Thoracic aorta (tissue), 2 donors: ENCODE measurements at places on chromosomes 5 and 9. TPM values are rescaled to one million over a fixed set of nuclear protein-coding genes. Genes with fewer than 3 reads are reported as not detected.
A peak's percentile ranks its signal among the peaks of the same experiment; 100 is the strongest.

DNA sequence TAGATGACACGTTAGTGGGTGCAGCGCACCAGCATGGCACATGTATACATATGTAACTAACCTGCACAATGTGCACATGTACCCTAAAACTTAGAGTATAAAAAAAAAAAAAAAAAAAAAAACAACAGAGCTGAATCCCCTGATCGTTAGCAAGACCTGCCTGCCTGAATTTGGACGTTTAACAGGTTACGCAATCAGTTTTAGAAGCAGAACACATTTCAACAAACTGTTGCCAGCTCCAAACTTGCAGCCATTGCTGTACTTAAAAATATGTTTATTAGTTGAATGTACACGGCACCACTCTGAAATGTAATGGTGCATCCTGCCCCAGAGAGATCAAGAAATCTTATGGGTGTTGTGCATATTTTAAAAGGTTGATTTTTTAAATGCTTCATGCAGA lies 680.0 kb downstream of the TLE4 start:
- H3K4me3 ChIP-seq, result no peak overlapping the region
- no peak for DNase-seq
- H3K36me3 ChIP-seq, result no peaks in the 10 kb centered on the region
- no peaks in the 10 kb centered on the region for H3K27me3 ChIP-seq
- no peak overlapping the region for H3K27ac ChIP-seq

- H3K4me3 ChIP-seq, result peak overlapping the region; percentile 64
- no peak for DNase-seq
- peaks cover 28% of the 10 kb centered on the region for H3K4me1 ChIP-seq
- H3K27me3 ChIP-seq, result no peaks in the 10 kb centered on the region
Measured at GRCh38 chr5:125411744-125412560, 665.5 kb upstream of the ZNF608 start.

DNA sequence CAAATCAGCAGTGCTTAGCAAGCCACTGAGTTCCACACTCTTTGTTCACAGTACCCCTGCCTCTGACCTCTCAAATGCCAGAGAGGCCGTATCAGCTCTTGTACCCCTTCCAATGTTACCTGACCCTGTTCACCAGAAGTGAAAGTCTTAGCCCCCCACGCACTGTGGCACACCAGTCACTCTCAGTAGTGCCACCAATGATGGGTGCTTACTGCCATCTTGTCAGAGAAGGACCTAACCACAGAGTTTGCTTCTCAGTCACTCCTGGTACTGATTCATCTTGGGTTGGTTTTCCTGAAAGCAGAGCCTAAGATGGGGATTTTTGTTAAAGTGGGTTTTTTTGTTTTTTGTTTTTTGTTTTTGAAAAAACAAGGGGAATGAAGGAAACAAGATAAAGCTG lies 28.8 kb upstream of the PANK3 start:
- no peaks in the 10 kb centered on the region for H3K36me3 ChIP-seq
- H3K4me3 ChIP-seq, result no peak overlapping the region
- no peak overlapping the region for H3K27ac ChIP-seq
- H3K4me1 ChIP-seq, result no peaks in the 10 kb centered on the region
- H3K27me3 ChIP-seq, result no peaks in the 10 kb centered on the region

DNA sequence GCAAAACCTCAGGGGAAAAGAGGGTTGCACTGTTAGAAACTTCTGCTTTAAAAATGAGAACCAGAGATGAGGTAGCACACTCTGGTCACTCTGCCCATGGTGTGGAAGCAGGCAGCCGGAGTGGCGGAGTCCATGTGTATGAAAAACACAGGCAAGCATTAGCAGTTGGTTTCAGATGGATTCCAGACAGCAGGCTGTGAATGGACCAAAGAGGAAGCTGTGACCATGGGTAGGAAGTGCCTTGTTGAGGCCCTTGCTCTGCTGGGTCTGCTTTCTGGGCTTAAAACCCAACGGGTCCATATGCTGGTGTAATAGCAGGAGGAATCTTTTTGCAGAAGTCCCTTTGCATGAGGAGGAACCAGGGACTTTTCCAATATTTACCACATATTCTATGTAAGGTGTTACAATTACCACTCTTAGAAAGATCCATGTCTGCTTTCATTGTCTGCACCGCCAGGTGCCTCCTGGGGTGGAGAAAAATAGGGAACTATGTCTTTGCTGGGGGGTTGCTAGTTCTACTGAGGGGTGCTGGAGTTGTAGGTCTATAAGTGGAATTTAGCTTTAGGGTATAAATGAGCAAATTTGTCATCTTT lies 77.0 kb downstream of the ANKRD55 start:
- H3K27me3 ChIP-seq, result no peaks in the 10 kb centered on the region
- no peaks in the 10 kb centered on the region for H3K36me3 ChIP-seq

WDR31 gene
- 5.4 TPM for total RNA-seq

DMRT3 gene
- total RNA-seq, result 0.28 TPM

LECT2 gene
- not detected for total RNA-seq

DNA sequence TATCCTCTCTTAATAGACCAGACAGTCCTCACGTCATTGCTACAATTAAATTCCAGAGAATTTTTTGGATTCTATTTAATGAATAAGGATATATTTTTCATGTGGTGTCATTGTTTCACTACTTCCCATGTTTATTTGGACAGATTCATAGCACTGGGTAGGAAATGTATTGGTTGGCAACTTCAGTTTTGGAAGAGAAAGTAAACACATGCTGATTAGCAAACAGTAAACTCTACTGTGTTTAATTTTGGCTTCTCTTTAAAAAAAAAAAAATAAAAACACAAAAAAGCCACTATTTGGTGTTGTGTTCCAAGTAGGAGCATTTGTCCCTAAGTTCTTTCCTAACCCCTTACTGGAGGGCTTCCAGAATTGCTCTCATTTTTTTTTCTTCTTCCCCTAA lies 77.3 kb downstream of the NFIB start:
- H3K4me1 ChIP-seq, result peaks cover 44% of the 10 kb centered on the region
- H3K27ac ChIP-seq, result no peak overlapping the region
- no peaks in the 10 kb centered on the region for H3K36me3 ChIP-seq
- no peak for DNase-seq

ADAMTSL1 gene
- 61.4 TPM for total RNA-seq

DNA sequence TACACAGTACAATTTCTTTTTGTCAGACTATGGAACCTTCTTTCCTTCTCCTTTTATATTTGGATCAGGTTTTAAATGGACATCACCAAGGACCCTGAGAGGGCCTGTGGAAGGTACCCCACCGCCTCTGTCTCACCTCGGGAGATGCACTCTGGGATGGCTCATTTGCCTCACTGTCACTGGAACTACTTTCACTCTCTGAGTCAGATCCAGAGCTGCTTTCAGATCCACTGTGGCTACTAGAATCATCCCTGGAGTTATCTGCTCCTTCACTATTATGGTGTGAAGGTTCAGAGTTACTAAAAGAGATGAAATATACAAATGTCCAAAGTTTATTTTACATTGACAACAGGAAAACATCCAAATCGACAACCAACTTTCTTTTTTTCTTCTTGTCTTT lies 24.6 kb downstream of the LEAP2 start:
- no peak for DNase-seq
- no peaks in the 10 kb centered on the region for H3K27me3 ChIP-seq
- peaks cover 6% of the 10 kb centered on the region for H3K4me1 ChIP-seq
- H3K27ac ChIP-seq, result no peak overlapping the region
- H3K36me3 ChIP-seq, result peaks cover 39% of the 10 kb centered on the region

- H3K36me3 ChIP-seq, result no peaks in the 10 kb centered on the region
- no peak overlapping the region for H3K27ac ChIP-seq
- H3K4me3 ChIP-seq, result no peak overlapping the region
- DNase-seq, result no peak
- H3K27me3 ChIP-seq, result no peaks in the 10 kb centered on the region
- no peaks in the 10 kb centered on the region for H3K4me1 ChIP-seq
Measured at GRCh38 chr5:68843624-68844364, 250.0 kb upstream of the SLC30A5 start.

DNA sequence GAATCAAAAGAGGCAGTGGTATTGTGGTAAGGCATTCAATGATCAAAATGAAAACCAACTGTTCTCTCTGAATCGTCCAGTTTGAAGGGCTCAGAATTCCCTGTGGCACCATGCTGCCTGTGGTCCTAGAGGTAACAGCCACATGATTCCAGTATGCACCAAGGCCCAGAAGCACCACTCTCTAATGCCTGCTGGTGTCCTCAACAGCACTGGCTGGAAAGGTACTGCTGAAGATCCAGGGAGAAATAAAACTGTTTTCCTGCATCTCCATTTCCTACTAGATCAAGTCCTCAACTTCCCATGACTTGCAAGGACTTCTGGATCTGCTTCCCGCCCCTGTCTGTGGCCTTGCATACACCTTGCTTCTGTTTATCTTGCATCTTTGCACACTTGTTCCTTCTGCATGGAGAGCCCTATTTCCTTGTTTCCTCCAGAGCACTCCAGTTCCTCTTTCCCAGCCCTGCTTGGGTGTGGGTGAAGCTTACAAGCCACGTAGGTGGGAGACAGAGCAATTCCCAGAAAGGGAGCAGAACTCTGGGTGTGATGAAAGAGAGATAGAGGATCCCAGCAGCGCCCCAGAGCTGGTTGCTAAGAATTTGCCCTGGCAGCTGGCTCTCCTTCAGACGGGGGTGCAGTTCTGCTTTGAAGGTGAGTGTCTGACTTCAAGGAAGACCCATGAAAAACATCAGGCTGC lies 41.0 kb upstream of the EQTN start:
- DNase-seq, result no peak
- no peaks in the 10 kb centered on the region for H3K36me3 ChIP-seq
- H3K27me3 ChIP-seq, result no peaks in the 10 kb centered on the region
- H3K27ac ChIP-seq, result peak overlapping the region; percentile 77
- H3K4me3 ChIP-seq, result no peak overlapping the region
- peaks cover 71% of the 10 kb centered on the region for H3K4me1 ChIP-seq

IL9 gene
- total RNA-seq, result not detected

DNA sequence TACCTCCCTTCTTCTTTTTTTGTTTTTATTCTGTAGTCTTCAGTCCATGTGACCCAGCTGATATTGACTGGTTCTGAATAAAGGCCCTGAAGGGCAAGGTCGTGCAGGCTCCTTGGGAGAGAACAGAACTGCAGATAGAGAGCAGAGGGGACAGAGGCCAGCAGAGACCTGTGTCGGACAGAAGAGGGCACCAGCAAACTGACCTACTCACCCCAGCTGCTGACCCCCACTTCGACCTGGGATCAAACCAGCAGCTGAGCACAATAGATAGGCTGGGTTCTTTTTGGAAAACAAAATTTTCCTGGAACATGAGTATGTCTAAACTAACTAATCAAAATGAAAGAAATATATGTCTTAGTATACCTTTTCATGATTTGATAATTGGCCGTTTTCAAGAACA lies 695.1 kb downstream of the NR2F1-AS1 start:
- H3K27me3 ChIP-seq, result no peaks in the 10 kb centered on the region
- H3K36me3 ChIP-seq, result no peaks in the 10 kb centered on the region
- no peak for DNase-seq
- H3K4me1 ChIP-seq, result no peaks in the 10 kb centered on the region

B4GALT7 gene
- 17.8 TPM for total RNA-seq

DNA sequence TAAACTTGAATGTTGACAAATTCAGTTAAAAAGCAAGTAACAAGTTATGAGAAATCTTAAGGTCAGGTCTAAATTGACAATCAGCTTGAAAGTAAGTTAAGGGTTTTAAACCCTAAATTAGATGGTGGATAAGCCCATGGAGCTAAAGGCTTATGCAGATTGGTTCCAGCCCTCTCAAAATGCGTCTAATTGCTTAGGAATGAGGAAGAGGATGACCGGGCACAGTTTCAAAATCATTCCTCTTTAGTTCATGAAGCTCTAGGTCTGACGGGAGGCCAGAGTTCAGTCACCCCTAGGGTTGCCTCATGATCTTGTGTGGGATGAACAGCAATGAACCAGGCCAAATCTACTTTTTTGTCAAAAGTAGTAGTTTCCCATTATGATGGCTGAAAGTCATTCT lies 75.4 kb downstream of the SLC38A9 start:
- H3K36me3 ChIP-seq, result no peaks in the 10 kb centered on the region
- peaks cover 53% of the 10 kb centered on the region for H3K4me1 ChIP-seq
- H3K27ac ChIP-seq, result peak overlapping the region; percentile 11
- H3K27me3 ChIP-seq, result no peaks in the 10 kb centered on the region

SHLD3 gene
- total RNA-seq, result 1.1 TPM

PCDHGA7 gene
- total RNA-seq, result 11.9 TPM

- H3K4me1 ChIP-seq, result peaks cover 24% of the 10 kb centered on the region
- peaks cover 61% of the 10 kb centered on the region for H3K27me3 ChIP-seq
- no peak overlapping the region for H3K4me3 ChIP-seq
- no peaks in the 10 kb centered on the region for H3K36me3 ChIP-seq
Measured at GRCh38 chr9:124020520-124021384, 9.2 kb downstream of the LHX2 start.

MYMK gene
- total RNA-seq, result not detected

DNA sequence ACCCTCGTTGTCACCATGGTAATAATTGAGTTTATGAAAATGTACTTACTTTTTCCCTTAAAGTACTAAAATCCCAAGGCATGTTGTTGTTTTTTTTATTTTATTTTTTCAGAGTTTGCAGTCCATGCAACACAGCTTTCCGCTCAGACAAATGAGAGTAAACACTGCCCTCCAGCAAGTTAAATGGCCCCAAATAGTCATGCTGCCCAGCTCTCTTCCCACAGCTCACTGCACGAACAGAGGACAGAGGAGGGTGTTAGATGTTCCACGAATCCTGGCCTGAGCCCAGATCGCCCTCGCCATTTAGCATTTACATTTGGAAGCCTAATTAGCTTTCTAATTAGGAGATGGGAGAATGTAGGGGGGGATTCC lies 1.9 kb downstream of the NIM1K start:
- H3K36me3 ChIP-seq, result no peaks in the 10 kb centered on the region
- H3K4me3 ChIP-seq, result peak overlapping the region; percentile 85
- no peaks in the 10 kb centered on the region for H3K27me3 ChIP-seq

CYLC2 gene
- not detected for total RNA-seq

- no peak for DNase-seq
- H3K4me3 ChIP-seq, result no peak overlapping the region
- H3K27ac ChIP-seq, result no peak overlapping the region
- no peaks in the 10 kb centered on the region for H3K27me3 ChIP-seq
Measured at GRCh38 chr5:35745660-35746059, 111.0 kb upstream of the IL7R start.

GRCh38 chr5:31393126-31393525 lies 138.8 kb downstream of the DROSHA start:
- no peak for DNase-seq
- H3K36me3 ChIP-seq, result no peaks in the 10 kb centered on the region
- no peak overlapping the region for H3K27ac ChIP-seq
- H3K27me3 ChIP-seq, result no peaks in the 10 kb centered on the region
- H3K4me1 ChIP-seq, result no peaks in the 10 kb centered on the region

PDGFRB gene
- 362 TPM for total RNA-seq

VAV2 gene
- 10.1 TPM for total RNA-seq

OR1Q1 gene
- total RNA-seq, result not detected

DNA sequence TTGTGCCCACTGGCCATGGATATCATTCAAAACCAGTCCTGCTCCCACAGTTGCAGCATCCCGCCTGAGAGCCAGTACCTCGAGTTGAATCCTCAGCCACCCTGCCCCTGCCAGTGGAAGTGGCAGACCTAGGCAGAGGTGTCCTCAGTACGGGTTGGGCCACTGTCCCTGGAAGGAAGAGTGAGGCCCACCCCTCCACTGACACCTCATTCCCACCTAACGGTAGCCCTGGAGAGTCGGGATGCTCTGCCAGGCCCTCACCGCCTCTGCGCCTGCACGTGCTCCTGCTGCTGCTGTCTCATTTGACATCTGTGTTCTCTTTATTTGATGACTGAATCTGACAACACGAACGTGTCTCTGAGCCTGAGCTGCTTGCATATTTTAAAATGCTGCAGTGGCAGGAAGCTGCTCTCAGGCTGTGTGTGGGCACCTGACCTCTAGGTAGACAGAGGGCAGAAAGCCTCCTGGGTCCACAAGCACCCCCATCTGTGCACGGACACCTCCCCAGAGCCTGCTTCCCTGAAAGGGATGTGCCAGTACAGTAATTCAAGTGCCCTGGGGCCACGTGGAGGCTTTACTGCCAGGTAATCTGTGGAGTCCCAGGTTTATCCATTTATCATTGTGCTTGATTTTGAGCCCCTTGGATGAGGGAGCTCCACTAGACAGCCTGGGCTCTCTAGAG lies 194.7 kb downstream of the CACNA1B start:
- H3K4me3 ChIP-seq, result no peak overlapping the region
- no peaks in the 10 kb centered on the region for H3K27me3 ChIP-seq
- no peaks in the 10 kb centered on the region for H3K36me3 ChIP-seq
- no peak for DNase-seq
- H3K4me1 ChIP-seq, result no peaks in the 10 kb centered on the region
